COR-L47 (cell line): ENCODE measurements at places on chromosomes 4 and X.

DNA sequence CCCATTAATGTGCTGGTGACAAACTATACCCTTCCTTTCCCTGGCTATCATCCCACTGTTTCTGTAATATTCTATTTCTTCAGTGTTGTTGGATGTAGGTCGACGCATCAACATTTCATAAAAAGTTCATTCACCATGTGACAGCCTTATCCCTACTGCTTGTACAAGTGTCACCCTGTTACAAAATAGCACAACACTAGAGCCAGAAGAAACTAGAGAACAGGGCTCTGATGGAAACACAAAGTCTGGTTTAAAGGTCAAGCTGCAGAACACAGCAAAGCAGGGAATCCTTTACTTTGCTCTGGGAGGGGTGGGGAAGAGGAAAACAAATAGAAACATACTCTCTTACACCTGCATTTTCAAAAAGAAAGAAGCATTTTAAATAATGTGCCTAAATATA, 131.3 kb upstream of the TBC1D9 start:
- no peak for DNase-seq

DNA sequence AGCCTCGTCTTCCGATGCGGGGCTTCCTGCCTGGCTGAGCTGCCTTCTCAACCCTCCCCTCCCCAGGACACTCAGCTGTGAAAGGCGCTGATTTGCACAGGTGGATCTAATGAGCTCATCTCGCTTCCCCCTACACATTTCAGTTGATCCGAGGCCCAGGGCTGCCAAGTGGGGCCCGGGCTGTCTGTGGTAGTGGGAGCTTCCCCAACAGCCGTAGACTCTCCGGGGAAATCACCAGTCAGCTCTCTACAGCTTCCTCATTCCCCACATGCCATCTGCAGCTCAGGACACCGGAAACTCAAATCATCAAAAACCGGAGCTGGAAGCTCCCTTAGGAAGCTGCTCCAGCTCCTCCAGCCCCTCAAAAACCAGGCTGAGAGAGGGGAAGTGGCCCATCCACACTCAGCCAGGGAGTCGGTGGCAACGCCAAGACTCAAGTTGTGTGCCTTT, 56.2 kb downstream of the SMIM20 start:
- DNase-seq, result no peak

DNA sequence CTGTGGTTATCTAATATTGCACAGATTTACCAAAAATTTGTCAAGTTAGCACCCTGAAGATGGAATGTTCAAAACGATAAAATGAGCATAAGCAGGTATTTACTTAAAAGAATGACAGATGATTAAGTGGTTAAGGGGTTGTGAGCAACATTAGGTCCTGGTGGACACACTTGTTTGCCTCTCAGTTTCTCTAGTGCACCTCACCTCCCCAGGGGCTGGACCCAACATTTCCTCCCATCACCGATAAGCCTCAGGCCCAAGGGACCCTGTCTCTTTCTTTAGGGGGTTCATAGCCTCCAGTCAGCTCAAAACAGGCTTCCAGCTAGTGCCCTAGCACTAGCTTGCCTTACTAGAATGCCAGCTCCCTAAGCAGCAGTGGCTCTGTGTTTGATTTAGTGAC, 88.0 kb downstream of the ATP11C start:
- DNase-seq, result no peak

- peak; percentile 95 for DNase-seq
These were observed 236.3 kb upstream of the NWD2 start for GRCh38 chr4:37008199-37008598.

DNA sequence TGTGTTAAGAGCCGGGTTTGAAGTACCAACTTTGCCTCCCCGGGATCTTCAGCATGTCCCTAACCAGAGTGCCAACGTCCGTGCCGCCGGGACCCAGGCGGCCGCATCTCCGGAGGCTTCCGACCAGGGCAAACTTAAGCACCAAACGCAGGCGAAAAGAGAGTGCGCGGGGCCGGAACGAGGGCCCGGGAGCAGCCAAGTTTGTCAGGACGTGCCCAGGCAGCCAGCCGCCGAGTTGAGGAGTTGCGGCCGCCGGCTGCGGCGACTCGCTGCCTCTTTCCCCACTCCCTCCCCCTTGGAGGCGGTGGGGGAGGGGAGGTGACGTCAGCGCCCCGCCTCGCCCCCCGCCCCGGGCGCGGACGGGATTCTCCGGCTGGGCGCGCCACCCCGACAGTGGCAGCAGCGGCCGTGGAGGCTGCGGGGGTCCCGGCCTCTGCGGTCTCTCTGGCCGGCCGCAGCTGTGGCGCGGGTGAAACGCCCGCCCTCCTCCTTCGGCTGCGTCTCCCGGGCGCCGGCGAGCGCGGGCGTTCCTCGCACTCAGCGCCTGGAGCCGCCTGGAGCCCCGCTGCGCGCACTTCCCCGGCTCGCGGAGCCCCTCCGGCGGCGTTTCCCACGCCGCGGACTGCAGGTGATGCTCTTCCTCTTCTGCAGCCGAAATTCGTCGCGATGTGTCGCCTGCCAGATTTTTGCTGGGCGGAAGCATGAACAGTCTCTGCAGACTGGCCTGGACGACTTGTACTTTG, 2.9 kb upstream of the FAT1 start:
- DNase-seq, result no peak

DNA sequence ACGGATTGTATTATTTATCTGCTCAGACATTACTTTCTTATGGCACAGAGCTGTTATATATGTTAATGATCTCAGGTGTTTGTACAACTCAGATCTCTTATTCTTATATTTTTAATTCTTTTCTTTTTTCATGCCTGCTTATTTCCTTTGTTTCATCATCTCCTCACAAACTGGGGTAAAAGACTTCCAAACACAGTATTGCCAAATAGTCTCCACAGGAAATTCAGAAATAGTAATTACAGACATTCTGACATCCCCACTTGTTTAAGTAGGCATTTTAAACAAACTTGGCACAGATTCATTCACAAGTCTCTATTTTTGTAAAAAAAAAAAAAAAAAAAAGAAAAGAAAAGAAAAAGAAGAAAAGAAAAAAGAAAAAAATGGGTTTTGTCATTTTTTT, 129.7 kb upstream of the USP38 start:
- no peak for DNase-seq

GRCh38 chrX:69424161-69424560, 80.0 kb upstream of the NALF2 start:
- no peak for DNase-seq

- DNase-seq, result no peak
These were observed 51.0 kb upstream of the NHSL2 start for GRCh38 chrX:71859637-71860036.

GRCh38 chr4:19807505-19807904, 444.2 kb upstream of the SLIT2 start:
- DNase-seq, result no peak

GRCh38 chr4:56619160-56619559, 61.9 kb downstream of the HOPX start:
- no peak for DNase-seq

DNA sequence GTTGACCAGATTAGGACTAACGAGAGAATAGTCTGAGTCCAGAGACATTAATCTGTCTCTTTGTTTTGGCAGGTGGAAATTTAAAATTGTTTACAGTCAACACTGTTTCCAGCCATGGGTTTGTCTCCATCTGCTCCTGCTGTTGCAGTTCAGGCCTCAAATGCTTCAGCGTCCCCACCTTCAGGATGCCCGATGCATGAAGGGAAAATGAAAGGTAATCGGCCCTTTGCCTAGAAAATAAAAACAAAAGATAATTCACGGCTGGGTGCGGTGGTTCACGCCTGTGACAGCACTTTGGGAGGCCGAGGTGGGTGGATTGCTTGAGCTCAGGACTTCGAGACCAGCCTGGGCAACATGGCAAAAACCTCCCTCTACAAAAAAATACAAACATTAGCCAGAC, 815 bp downstream of the HCCS start:
- peak; percentile 2 for DNase-seq

DNA sequence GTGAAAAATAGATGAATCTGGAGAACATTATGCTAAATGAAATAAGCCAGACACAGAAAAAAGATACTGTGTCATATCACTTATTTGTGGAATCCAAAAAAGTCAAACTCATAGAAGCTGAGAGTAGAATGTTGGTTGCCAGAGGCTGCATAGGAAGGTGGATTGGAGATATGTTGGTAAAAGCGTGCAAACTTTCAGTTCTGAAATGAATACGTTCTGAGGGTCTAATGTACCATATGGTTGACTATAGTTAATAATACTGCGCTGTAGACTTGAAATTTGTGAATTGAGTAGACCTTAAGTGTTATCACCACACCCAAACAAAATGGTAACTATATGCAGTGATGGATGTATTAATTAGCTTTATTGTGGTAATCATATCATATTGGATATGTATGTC, 45.0 kb upstream of the UPRT start:
- DNase-seq, result no peak
